ENCODE measurements at places on chromosomes 12 and 14.

DNA sequence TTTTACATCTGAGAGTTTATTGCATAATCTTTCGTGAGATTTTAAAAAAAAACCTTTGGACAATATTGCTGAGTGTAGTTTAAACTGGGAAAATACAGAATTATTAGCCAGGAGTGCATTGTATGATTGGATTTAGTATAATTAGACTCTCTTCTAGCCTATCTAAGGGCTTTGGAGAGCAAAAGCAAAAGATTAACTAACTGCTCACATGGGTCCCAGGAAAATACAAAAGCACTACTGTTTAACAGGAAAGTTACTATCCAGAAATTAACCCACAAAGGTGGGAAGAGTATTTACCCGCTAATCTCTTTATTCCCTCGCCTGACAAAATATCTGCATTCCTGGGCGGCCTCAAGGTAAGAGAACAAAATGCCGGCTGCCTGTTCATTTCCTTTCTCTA is 309.5 kb downstream of the ATXN7L3B start:
- DNase-seq = no peak

DNA sequence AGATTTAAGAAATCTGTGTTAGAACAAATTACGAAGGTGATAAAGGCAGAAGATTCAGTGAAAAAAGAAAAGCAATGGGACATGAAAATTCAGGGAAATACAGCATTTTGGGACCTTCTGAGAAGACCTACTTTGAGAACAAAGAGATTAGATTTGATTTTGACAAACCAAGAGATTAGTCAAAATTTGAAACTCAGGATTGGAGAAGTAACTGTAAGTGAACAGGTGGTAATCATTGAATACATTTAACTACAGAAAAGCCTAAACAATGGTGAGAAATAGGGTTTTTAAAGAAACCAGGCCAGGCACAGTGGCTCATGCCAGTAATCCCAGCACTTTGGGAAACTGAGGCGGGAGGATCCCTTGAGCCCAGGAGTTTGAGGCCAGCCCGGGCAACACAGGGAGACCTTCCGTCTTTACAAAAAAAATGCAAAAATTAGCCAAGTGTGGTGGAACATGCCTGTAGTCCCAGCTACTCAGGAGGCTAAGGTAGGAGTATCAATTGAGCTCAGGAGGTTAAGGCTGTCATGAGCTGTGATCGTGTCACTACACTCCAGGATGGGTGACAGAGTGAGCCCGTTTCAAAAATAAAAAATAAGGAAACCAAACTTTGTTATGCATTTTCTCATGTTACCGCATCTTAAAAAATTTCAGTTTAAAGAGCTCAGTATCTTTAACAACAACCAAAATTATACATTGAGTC is 8.9 kb upstream of the SAV1 start:
- no peak for DNase-seq

DNA sequence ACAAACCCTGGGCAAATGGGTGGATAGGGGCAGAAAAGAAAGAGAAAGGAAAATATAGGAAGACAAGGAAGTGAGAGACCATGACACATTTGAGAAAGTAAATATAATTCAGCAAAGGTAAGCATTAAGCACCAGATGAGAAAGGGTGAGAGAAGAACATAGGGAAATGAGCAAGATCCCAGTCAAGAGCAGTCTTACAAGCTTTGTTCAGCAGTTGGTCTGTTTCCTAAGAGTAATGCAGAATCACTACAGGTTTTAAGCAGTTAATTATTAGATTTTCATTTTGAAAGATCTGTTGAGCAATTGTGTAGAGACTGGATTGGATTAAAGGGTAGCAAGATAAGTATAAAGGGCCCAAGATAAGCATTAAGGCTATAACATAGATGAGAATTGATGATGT is 146.3 kb downstream of the PLCZ1 start:
- no peak for DNase-seq

GRCh38 chr12:64389154-64389553 is 1.4 kb downstream of the C12orf56 start:
- DNase-seq = no peak

DNA sequence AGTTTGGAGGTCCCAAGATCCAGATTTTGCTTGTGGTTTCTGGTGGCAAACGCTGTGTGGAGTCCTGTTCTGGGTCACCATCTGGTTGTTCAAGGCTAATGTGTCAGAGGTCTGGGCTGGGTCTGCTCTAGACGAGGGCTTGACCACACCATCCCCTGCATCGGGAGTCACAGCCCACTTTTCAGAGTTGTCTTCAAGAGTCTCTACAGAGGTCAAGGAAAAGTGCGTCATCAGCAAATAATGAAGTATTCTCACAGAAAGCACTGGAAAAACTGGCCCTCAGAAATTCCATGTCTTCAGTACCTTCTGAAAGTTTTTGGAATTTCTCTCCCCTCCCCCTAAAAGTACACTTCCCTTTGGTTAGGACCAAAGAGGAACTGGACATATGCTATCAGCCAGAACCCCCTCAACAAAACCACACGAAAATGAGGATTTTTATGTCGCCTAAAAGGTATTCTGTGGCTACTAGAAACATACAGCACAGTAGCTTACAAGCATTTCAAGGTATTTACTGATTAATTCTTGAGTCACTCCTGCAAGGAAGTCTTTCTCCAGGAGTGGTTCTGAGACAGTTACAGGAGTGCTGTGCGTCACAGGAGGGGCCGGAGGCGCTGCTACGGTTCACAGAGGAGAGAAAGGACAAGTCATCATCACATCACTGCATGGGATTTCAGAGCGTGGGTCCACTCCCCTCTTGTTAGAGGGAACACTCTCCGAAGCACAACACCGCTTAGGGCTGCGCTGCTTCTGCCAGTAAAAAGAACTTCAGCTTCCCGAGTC is 35.4 kb downstream of the RAD52 start:
- peak; percentile 96 for DNase-seq

GRCh38 chr14:96594961-96595360 is 92.8 kb downstream of the PAPOLA start:
- no peak for DNase-seq

DNA sequence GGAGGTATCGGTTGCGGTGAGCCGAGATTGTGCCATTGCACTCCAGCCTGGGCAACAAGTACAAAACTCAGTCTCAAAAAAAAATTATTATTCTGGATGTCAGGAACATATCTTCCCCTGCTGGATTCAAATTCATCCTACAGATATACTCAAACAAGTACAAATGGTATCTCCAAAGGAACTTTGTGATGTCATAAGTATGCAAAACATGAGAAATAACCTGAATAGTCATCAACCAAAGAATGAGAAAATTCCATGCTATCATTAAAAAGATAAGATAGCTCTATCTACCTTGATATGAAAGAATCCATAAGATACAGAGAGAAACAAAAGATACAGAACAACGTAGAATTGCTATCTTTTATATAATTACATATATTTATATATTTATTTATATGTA is 67.7 kb downstream of the EEA1 start:
- DNase-seq = no peak

- no peak for DNase-seq
Observed at GRCh38 chr14:30995689-30996088, 29.8 kb upstream of the AP4S1 start.

GRCh38 chr12:55642267-55642666 is 5.6 kb downstream of the OR10P1 start:
- no peak for DNase-seq

- no peak for DNase-seq
Observed at GRCh38 chr14:33781236-33781635, 169.6 kb downstream of the EGLN3 start.

DNA sequence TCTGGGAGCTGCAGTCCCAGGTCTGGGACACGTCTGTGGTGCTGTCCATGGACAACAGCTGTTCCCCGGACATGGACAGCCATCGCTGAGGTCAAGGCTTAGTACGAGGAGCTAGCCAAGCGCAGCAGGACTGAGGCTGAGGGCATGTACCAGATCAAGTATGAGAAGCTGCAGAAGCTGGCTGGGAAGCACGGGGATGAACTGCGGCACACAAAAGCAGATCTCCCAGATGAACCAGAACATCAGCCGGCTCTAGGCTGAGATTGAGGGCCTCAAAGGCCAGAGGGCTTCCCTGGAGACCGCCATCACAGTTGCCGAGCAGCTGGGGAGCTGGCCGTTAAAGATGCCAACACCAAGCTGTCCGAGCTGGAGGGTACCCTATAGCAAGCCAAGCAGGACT is 375.3 kb downstream of the SEC23A start:
- DNase-seq = no peak

DNA sequence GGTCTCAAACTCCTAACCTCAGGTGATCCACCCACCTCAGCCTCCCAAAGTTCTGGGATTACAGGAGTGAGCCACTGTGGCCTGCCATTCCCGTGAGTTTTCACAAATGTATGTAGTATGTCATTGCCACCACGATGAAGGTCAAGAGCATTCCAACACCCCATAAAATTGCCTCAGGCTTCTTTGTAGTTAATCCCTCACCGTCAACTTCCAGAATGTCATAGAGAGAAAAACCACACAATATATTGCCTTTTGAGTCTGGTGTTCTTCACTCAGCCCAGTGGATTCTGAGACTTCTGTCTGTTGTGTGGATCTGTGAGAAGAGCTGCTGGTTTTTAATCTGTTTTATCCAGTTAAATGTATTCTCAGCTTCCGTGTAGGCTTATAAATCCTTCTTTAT is 12.6 kb upstream of the CFAP251 start:
- no peak for DNase-seq

DNA sequence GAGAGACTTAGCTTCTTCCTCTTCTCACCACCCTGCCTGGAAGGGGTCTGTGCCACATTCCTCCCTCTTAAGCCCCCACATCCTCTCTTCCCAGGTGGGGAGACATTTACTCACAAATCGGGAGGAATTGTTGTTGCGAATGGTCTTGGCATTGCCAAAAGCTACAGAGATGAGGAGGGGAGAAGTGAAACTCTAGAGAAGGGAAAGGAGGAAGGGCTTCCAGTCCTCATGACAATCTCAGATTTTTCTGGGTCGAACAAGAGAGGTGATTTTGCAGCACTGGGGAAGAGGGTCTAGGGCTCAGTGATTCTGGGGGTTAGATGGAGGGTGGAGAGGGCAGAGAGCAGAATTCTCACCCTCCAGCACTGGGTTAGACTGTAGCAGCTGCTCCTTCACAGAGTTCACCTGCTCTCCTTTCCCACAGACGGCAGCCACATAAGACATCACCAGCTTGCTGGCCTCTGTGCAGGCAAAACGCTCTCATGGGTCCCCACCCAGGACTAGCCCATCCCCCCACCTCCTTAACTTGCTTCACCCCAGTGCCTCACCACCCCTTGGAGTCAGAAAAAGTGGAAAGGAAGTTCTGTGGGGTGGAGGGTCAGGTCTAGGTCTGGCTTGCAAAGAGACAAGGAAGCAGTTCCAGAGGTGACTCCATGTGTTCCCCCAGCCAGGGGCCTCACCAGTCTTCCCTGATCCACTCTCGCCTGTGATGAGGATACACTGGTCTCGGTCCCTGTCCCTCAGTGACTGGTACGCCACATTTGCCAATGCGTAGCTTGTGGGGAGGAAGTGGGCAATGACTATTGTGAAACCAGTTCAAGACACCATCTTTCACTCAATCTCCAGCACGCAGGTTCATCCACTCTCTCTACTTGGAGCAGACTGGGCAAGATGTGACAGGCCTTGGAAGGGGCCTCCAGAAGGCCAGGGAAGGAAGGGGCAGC is 2.7 kb downstream of the MYO1A start:
- DNase-seq = no peak

GRCh38 chr14:93691042-93691780 is 97.1 kb downstream of the PRIMA1 start:
- DNase-seq = no peak

DNA sequence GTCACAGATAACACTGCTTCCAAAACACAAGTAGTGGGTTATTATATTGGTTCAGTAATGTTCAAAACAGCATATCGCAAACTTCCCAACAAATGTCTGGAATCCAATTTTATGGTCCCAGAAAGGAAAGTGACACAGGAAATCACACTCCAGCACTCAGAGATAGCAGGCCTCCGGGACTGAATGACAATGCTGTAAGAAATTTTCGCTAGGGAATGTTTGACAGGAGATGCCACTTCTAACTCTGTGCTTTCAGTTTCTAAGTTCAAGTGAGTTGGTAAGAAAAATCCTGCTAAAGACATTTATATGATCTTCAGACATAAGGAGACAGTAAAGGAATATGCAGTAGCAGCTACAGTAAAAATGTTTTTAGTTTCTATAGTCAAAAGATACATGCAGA is 93.2 kb downstream of the SLC2A13 start:
- DNase-seq = no peak

GRCh38 chr14:52895000-52895399 is 55.9 kb downstream of the FERMT2 start:
- peak; percentile 26 for DNase-seq

GRCh38 chr12:130639476-130640424 is 76.3 kb downstream of the RIMBP2 start:
- DNase-seq = peak; percentile 13

- no peak for DNase-seq
Observed at GRCh38 chr12:20063116-20063515, 305.2 kb upstream of the PDE3A start.

- no peak for DNase-seq
Observed at GRCh38 chr14:37598747-37599506, 3.5 kb downstream of the TTC6 start.

DNA sequence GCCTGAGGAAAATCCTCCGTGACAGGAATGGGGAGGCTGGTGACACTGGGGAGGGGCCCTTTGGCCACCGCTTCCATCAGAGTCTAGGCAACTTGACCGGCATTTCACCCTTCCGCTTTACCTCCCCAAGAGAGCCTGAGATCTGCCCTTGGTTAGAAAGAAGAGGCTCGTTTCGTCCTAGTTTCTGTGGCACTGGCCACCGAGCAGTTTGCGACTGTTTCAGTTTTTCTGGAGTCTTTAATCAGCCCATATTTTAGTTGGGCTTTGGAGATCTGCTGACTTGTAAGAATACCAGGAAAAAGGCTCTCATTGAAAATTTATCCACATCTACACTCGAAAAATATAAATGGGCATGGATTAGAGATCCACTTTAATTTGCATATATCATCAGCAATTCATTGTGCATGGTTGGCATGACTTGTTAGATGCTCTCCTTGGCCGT is 414 bp upstream of the ANKS1B start:
- DNase-seq = no peak

- peak; percentile 52 for DNase-seq
Observed at GRCh38 chr12:46455648-46456352, 83.2 kb upstream of the SLC38A2 start.

DNA sequence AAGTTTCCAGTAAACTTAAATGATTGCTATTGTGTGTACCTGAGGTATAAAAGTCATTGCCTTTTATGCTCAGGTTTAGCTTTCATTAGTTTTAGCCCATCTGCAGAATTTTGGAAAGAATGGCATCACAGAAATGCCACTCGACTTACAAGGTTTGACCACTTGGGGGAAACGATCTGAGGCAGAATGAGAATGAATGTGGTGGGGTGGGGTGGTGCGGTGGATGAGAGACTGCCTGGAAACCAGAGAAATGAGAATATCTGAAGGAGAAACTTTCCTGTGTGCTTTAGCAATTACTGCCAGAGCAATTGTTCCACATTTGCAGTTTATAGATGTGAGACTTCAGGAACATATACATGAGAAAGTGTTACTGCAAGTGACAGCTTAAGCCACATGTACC is 225.4 kb upstream of the PDE3A start:
- DNase-seq = no peak

GRCh38 chr12:116532986-116533342 is 26.2 kb upstream of the MAP1LC3B2 start:
- DNase-seq = no peak

GRCh38 chr12:122848471-122849351 is 13.5 kb downstream of the HIP1R start:
- DNase-seq = no peak

Measured in HT1080 (cell line).